Common myeloid progenitor, CD34-positive (primary cell): ENCODE measurements at places on chromosomes 1 and 21.

- no peak for DNase-seq
Observed at GRCh38 chr21:28151758-28152157, 840.9 kb downstream of the LTN1 start.

DNA sequence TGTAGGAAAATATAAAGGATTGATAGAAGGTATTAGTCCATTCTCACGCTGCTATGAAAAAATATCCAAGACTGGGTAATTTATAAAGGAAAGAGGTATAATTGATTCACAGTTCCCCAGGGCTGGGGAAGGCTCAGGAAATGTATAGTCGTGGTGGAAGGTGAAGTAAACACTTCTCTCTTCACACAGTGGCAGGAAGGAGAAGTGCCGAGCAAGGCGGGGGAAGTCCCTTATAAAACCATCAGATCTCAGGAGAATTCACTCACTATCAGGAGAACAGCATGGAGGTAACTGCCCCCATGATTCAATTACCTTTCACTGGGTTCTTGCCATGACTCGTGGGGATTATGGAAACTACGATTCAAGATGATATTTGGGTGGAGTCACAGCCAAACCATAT, 1806.0 kb downstream of the MRPL39 start:
- no peak for DNase-seq

DNA sequence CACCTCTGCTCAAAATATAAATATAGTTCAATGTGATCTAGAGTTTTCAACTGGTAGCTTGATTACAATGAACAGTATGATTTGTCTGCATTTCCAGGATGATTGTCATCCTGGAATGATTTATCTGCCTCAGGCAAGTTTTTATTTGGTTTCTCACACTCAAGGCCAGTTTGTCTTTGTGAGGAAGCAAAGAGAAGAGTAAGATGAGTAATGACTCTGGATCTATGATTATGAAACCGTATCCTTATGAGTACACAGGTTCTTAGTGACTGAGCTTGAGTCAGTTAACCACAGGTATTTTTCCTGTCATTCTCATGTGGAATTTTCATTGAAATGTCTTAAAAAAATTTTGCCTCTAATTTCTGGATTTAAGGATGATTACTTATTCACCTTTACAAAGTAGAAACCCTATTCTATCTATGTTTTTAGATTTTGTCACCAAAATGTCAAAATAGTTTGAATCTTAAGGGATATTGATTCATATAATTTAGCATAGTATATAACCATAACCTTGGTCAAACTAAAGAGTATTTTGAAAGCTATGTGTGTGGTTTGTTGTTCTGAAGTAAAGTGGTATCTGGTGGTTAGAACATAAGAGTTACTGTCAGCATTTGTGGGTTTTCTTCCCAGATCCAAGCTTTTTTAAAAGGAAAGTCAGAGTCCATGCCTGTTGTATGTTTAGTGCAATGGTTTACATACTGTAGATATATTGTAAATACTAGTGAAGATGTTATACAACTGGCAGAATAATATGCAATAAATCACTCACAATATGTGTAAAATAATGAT, 145.0 kb downstream of the RASAL2 start:
- DNase-seq = no peak

GRCh38 chr21:18521204-18521603, 117.6 kb upstream of the TMPRSS15 start:
- DNase-seq = no peak

- DNase-seq = no peak
Observed at GRCh38 chr1:163240705-163241104, 38.0 kb upstream of the RGS5 start.

GRCh38 chr1:174837386-174837785, 162.4 kb upstream of the CACYBP start:
- DNase-seq = no peak

DNA sequence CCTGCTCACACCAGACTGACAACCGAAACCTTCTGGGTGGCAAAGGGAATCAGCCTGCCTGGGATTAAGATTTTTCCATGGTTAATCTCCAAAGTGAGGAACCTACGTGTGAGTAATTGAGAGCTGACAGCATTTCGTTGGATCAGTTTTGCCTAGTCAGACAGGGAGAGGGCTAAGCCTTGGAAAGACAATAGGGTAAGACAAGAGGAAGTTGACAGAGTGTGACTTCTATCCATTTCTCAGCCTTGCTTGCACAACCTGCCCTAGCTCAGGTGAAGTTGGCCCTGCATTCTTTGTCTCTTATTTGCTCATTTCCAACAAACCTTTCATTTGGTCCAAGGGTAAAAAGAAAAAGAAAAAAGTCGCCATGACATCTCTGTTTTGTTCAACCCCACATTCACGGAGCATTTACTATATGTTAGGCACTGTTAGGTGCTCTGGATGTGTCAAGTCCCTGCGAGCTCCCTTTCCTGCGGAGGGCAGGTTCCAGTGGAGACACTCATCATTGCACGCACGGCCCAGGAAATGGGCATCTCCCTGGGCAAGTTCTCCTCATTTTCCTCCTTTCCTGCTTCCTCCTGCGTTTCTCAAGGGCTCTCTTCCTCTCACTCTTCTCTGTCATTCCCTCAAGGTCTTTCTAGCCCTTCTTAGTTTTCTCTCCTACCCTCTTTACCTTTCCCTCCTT, 23.3 kb downstream of the KIRREL1 start:
- DNase-seq = no peak

DNA sequence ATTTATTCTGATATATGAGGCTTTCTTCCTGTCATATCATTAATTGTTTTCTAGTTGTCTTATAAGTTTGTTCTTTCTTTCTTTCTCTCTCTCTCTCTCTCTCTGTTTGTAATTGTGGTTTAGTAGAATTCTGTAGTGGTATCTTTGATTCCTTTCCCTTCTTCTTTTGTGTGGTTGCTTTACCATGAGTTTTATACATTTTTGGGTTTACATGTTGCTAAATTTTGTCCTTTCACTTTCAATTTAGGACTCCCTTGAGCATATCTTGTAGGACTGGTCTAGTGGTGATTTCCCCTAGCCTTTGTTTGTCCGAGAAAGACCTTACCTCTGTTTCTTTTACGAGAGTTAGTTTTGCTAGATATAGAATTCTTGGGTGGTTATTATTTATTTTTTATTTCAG, 162.3 kb upstream of the CHRM3 start:
- no peak for DNase-seq
